ENCODE measurements at places on chromosomes 5 and 9.

GRCh38 chr5:180212363-180213255 is 3.6 kb upstream of the RASGEF1C start:
- no peak for DNase-seq

DNA sequence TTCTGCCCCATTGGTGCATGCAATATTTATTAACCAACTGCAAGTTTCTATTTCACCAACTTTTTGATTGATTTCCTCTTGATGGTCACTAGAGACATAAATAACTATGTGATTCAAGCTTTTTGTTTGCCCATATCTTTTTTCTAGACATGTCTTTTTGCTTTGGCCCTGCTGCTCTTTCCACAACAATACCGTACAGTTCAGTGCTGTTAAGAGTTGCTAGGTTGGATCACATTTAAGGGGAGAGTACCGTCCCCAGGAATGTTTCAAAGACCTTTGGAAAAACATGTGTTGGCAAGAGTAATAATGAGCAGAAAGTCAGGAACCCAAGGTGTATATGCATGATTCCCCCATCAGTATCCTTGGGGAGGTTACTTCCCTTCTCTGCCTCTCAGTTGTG is 268.8 kb upstream of the RFX3 start:
- no peak for DNase-seq

- DNase-seq = no peak
These were observed 192.8 kb downstream of the CDH18 start for GRCh38 chr5:19795218-19795617.

DNA sequence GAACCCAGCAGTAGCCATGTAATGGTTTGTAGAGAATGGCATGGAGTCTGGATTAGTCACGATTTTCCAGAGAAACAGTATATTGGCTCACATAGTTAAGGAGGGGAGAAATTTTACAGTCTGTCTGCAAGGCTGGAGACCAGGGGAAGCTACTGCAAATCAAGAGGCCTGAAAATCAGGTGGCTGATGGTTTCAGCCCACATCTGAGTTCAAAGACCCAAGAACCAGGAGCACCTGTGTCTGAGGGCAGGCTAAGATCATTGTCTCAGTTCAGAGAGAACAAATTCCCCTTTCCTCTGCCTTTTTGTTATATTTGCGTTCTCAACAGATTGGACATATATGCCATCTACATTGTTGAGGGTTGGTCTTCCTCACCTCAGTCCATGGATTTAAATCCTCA is 207.5 kb upstream of the IRX2 start:
- no peak for DNase-seq

- DNase-seq = no peak
These were observed 74.7 kb upstream of the ANKRD55 start for GRCh38 chr5:56307714-56308333.

- no peak for DNase-seq
These were observed 181.1 kb downstream of the TRIM32 start for GRCh38 chr9:116868201-116868600.

GRCh38 chr9:125757834-125758233 is 10.7 kb downstream of the PBX3 start:
- no peak for DNase-seq

- no peak for DNase-seq
These were observed 50.3 kb downstream of the PHAX start for GRCh38 chr5:126651013-126651577.

GRCh38 chr9:102587281-102587680 is 407.9 kb upstream of the CYLC2 start:
- DNase-seq = no peak

DNA sequence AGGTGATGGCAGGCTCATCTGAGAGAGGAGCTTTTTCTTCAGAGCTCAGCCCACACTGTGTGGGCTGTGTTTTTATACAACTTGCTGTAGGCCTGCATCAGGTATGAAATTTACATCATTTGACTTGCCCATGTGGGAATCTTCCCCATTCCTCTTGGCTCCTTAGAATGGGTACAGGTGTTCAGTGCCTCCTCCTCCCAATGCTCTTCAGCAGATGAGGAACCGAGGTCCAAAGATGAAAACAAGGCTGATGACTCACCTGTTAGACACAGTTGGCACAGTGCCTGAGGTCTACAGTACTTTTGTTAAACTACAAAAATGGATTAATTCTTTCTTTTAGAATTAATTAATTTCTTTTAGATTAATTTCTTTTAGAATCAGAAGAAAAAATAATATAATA is 20.8 kb downstream of the PAPPA start:
- DNase-seq = no peak

- no peak for DNase-seq
These were observed 122.9 kb upstream of the DAB2 start for GRCh38 chr5:39547553-39548154.

GRCh38 chr5:148910686-148911361 is 84.4 kb downstream of the ADRB2 start:
- DNase-seq = no peak

GRCh38 chr9:69485466-69485865 is 160.5 kb downstream of the ENTREP1 start:
- DNase-seq = no peak

DNA sequence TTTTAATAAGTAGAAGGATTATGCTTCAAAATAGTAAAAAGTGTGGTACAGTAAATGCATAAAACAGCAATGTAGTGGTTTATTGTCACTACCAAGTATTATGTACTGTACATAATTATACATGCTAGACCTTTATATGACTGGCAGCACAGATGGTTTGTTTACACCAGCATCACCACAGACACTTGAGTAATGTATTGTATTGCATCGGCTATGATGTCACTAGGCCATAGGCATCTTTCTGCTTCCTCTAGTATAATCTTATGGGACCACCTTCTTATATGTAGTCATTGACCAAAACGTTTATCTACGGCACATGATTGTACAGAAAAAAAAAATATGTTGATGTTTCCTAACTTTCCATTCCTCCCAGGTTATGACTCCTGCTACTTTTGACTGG is 31.9 kb upstream of the SSBP2 start:
- DNase-seq = no peak

DNA sequence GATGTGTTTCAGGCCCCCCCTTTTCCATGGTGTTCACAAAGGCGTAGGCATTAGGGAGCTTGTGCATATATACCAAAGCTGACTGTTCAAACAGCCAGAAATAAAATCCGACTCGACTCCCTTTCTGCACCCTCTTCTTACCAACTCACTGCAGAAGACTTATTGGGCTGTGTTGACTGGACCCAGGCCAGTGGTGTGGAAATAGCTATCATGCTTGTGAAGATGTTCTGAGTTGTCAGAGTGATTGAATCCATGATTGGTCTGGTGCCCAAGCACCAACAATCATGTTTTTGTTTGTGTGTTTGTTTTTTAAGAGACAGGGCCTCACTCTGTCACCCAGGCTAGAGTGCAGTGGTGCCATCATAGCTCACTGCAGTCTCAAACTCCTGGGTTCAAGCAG is 21.6 kb downstream of the TJP2 start:
- DNase-seq = no peak

GRCh38 chr9:122609804-122610203 is 4.7 kb upstream of the OR1Q1 start:
- DNase-seq = no peak

GRCh38 chr9:69573651-69574050 is 98.5 kb downstream of the APBA1 start:
- DNase-seq = no peak

DNA sequence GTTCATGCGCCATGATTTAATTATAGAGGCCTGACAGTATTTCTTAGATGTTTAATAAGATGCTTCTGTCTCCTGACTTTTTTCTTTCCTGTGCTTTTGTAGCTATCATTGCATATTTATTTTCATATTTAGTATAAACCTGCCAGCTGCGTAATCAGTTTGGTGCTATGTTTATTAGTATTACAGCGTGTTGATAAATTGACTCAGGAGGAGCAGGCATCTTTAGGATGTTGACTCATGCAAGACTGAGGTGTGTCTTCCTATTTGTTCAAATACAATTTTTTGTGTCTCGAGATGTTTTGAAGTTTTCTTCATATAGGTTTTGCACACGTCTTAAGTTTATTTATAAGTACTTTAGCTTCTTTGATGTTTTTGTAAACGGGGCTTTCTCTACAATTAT is 35.9 kb upstream of the EXOC3 start:
- DNase-seq = no peak

- no peak for DNase-seq
These were observed 55.0 kb downstream of the MEF2C start for GRCh38 chr5:88827997-88828396.

DNA sequence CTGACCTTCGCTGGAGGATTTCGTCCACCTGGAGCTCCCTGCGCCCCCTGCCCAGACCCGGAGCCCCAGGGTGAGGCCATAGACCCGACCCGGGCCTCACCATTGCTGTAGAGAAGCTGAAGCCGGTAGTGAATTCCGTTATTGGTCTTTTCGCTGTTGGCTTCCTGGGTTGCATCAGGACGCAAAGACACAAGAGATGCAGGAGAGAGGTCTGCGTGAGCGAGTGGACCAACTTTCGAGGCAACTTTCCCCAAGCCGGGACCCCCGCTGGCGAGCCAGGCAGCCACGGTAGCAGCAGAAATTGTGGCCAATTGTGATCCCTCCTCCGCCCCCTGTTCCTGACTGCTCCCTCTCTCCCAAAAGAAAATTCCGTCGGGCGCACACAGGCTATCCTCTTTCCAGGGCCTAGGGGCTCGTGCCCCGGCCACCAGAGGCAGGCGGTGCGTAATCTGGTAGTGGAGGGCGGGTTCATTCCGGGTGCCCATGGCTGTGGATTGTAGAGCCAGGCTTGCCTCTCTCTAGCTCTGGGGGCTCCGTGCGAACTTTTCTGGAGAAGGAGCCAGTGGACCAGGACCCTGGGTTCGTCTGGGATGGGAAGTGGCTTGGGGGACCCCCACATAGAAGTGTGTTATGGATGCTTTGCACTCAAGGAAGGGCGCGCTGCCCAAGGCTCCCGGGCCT is 3.3 kb downstream of the EBF1 start:
- no peak for DNase-seq

GRCh38 chr5:10760921-10761184 is 181 bp downstream of the DAP start:
- DNase-seq = no peak

DNA sequence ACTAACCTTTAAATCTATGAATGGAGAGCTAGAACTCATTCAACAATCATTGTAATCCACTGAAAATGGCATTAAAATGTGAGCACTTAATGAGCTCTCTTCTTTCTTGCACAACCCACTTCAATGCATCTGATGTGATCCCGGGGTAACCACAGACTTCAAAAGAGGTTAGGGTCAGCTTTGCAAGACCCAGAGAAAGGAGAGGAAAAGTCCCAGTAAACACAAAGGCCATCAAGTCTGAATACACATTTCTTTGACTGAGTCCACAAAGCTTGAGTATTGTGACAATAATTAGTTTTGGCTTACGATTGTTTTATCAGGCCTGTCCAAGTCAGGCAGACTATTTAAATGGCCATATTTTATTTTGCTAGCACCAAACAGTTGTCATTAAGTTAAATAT is 148.8 kb upstream of the ZNF608 start:
- DNase-seq = no peak

DNA sequence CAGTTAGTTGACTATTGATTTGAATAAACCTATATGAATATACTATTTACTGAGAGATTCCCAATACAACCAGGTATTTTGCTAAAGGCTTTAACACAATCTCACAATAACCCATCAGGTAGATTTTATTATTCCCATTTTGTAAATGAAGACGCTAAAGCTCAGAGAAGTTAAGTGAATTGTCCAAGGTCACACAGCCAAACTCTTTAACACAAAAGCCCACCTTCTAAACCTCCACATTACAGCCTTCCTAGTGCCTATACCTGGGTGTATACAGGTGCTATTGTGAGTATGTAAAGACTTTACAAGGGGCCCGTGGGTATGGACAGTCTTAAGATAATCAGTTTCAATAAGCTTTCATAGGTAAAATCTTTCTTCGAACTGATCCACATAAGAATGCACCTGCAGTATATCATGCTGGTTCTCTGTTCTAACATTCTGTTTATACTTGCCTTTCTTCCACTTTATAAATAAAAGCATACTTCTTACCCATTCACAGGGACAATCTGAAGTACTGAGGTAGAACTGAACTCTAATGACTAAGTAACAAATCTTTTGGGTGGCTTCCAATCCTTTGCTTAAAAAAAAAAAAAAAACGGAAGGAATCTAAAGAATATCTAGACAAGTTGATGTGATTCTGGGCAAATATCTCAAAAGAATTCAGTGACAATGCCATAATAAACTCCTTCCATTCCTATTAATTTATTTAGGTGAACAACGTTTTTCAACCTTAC is 59.1 kb downstream of the PJA2 start:
- DNase-seq = no peak

DNA sequence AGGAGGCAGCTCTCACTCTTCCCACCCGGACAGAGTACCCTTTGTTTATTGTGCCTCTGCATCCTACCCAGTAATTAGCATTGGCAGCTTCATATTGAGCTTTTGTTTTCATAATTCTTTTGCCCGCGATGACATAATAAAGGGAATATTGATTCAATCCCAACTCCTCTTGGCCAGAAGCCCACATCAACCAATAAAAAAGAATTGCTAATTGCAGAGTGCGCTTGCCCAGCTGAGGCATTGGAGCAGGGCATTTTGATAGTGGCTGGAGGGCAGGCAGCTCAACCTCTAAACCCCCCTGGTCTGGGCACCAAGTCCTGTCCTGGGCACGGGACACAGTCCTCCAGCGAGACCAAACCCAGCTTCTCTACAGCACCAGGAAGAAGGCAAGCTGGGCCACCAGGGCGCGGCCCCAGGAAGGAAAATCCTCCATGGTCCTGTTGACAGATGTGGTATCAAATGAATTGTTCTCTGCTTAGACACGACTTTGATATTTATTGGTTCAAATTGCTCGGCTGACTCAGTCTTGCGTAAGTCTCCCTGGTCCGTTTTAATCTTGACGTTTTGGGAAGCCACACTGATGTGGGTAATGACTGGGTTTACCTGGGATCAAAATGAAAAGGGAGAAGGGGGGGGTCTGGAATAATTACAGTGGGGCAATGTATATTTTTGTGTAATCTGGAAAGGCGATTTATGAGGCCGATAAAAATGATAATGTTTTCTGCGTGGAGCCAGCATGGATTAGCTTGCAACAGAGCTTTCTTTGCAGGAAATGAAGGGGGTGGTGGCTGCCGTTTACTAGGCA is 220.7 kb upstream of the MSX2 start:
- no peak for DNase-seq

GRCh38 chr5:38497946-38498345 is 58.5 kb downstream of the LIFR start:
- DNase-seq = no peak

- no peak for DNase-seq
These were observed 1.4 kb downstream of the RAPGEF1 start for GRCh38 chr9:131738293-131739132.

DNA sequence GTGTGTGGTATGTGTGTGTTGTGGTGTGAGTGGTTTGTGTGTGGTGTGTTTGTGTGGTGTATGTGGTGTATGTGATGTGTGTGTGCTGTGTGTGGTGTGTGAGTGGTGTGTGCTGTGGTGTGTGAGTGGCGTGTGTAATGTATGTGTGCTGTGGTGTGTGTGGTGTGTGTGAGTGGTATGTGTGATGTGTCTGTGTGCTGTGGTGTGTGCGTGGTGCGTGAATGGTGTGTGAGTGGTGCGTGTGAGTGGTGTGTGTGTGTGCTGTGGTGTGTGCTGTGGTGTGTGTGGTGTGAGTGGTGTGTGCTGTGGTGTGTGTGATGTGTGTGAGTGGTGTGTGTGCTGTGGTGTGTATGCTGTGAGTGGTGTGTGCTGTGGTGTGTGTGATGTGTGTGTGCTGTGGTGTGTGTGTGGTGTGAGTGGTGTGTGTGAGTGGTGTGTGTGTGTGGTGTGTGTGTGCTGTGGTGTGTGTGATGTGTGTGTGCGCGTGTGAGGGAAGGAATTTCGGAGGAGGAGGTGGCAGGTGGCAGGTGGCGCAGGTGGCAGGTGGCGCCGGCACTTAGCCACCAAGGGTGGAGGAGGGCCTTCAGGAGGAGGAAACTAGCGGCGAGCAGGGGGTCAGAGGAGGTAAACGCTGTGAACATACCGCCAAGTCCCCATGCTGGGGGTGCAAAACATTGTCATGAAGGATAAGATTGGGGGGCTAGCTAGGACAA is 191.8 kb downstream of the MELK start:
- DNase-seq = no peak

Data from activated T-cell treated with anti-CD3 and anti-CD28 coated beads, Interleukin-2, amount 50 U/mL, for 1 hour (primary cell).